GM23338 (cell line): ENCODE measurements at places on chromosomes 7 and 10. TPM values are rescaled to one million over a fixed set of nuclear protein-coding genes. Genes with fewer than 3 reads are reported as not detected.
A peak's percentile ranks its signal among the peaks of the same experiment; 100 is the strongest.

DNA sequence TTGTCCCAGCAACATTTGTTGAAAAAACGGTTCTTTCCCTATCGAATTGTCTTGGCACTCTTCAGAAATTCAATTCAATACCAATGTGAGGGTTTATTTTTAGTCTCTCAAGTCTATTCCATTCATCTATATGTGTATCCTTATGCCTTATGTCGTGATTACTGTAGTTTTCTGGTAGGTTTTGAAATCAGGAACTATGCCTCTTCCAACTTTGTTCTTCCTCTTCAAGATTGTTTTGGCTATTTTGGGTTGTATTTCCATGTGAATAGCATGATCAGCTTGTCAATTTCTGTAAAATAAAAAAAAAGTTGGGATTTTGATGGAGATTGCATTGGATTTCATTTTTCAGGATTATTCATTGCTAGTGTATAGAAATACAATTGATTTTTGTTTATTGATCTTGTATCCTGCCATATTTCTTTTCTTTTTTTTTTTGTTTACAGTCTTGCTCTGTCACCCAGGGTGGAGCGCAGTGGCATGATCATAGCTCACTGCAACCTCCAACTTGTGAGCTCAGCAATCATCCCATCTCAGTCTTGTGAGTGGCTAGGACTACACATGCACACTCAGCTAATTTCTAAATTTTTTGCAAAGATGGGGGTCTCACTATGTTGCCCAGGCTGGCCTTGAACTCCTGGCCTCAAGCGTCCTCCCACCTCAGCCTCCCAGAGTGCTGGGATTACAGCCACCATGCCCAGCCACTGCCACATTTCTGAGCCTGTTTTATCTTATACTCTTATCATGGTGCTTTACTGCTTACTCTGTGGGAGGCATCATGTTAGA, 46.2 kb upstream of the MKLN1 start:
- DNase-seq, result no peak

DNA sequence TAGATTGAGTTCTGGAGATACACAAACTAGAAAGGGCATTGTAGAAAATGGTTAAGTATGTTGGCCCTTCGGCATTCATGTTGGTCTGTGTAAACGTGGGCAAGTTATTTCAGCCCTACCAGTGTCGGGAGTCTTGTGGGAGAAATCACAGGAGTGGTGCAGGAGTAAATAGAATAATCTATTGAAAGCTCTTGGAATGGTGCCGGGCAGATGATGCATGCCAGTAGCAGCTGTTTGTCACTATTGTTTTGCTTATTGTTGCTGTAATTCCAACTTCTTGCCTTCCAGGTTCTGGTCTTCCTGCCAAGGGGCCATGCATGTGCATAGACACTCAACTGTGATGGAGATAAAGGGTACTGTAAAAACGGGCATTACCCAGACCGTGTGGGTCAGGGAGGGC, 259.4 kb downstream of the CAMK1D start:
- DNase-seq, result no peak

DNA sequence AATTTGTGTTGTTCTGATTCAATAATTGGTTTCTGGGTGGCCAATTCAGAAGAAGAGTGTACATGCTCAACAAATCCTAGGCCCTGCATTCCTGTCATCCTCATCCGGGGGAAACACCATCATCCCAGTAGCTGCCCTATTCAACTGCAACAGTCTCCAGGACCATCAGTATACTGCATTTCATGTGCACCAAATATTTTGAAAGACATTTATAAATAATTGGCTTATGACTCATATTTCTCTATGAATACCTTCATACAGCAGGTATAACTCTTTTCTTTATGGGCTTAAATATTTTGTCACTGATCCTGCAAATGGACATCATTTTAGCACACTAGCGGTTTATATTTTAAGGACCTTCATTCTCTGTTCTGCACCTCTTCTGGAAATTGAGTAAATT, 38.0 kb downstream of the CD36 start:
- no peak for DNase-seq

LUC7L2 gene
- 31.5 and 40.3 TPM in 2 replicates for polyA plus RNA-seq

CALML3 gene
- not detected in 2 replicates for polyA plus RNA-seq

DNA sequence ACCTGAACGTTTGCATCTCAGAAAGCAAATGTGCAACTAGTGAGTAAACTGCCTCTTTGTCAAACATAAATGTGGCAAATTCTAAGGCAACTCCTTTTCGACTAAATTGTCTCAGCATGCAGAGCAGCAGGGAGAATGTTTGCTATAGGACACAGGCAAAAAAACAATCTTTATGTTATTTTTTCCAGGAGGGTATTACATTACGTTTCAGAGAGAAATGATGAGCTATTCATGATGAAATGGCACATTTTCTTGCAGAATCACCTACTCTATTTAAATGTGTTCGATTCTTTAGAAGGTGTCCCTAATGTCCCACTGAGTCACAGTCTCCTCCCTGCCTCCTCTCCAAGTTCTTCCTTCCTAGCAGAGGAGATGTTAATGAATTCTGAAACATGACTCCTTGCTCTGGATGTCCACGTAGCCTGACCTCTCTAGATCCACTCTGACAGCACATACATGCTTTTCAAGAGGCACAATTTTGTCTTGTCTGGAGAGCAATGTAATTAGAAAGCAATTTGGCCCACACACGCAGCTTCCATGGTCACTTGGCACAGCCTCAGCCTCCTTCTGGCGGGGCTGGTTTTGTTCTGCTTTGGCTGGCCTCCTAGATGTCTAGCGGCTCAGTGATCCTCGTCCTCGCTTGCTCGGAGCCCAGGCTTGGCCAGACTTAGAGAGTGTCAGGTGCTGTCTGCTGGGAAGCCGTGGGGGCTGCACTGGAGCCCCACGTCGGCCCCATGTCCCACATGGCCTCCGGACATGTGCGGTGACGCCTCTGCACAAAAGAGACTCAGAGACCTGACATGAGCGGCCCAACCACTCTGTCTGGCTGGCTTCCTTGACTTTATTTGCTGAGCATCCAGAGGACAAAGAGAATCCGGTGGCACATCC, 125.7 kb upstream of the ZNF438 start:
- no peak for DNase-seq

RALA gene
- polyA plus RNA-seq, result 220 and 231 TPM in 2 replicates

GRCh38 chr7:112296432-112296831, 89.9 kb downstream of the ZNF277 start:
- no peak for DNase-seq

GRCh38 chr10:90917238-90917967, 3.5 kb downstream of the ANKRD1 start:
- no peak for DNase-seq

GRCh38 chr7:80584778-80585177, 53.7 kb upstream of the CD36 start:
- peak; percentile 16 for DNase-seq

MLXIPL gene
- 13.1 and 13.7 TPM in 2 replicates for polyA plus RNA-seq

EPDR1 gene
- 3.6 and 4.4 TPM in 2 replicates for polyA plus RNA-seq

GRCh38 chr10:108462005-108462404, 1297.5 kb upstream of the SORCS1 start:
- no peak for DNase-seq

- DNase-seq, result no peak
Measured at GRCh38 chr7:31099451-31100444, 47.6 kb downstream of the ADCYAP1R1 start.

GRCh38 chr10:110533149-110533548, 34.3 kb upstream of the SMC3 start:
- DNase-seq, result no peak

NRG3 gene
- polyA plus RNA-seq, result 1.9 TPM in 2 replicates

COBL gene
- 16.1 and 18.3 TPM in 2 replicates for polyA plus RNA-seq

SYT15 gene
- 0.83 and 1.5 TPM in 2 replicates for polyA plus RNA-seq

GRCh38 chr10:98916526-98917125, 319.0 kb downstream of the HPSE2 start:
- DNase-seq, result peak; percentile 5

DNA sequence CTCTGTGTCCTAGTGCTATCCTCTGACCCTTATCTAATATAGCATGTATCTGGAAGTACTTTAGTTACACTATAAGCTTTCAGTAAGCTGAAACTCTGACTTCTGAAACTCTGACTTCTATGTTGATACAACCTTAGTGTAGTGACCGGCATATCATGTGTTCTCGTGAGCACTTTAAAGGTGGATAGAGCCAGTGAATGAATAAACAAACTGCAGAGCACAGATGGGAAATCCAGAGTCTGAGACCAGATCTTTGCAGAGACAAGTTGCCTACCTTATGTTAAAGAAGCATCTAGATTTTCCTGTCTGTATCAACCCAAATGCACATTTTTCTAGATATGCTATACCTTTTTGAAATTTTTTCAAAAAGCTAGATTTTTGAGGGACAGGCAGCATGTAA, 3.5 kb downstream of the ACTA2 start:
- DNase-seq, result no peak

DNA sequence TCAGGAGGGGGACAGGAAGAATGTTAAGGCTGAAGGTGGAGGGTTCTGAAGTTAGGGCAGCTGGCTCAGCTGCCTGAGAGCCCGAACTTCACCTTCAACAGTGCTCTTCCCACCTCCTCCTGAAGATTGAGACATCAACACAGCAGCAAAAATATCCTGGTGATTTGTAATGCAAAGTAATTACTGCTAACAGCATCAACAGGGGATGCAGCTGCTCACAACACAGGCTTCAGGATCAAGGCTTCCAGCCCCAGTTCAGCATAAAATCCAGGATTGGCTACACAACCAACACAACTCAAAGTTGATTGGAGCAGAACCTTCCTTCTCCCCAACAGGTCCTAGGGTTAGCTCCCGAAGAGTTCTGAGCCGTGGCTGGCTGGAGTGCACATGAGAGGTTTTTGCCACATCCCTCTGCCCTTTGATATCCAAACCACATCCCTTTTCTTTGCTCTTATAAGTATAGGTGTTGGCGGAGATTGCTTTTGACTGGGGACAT, 242.4 kb downstream of the KIAA1217 start:
- DNase-seq, result peak; percentile 43

DNA sequence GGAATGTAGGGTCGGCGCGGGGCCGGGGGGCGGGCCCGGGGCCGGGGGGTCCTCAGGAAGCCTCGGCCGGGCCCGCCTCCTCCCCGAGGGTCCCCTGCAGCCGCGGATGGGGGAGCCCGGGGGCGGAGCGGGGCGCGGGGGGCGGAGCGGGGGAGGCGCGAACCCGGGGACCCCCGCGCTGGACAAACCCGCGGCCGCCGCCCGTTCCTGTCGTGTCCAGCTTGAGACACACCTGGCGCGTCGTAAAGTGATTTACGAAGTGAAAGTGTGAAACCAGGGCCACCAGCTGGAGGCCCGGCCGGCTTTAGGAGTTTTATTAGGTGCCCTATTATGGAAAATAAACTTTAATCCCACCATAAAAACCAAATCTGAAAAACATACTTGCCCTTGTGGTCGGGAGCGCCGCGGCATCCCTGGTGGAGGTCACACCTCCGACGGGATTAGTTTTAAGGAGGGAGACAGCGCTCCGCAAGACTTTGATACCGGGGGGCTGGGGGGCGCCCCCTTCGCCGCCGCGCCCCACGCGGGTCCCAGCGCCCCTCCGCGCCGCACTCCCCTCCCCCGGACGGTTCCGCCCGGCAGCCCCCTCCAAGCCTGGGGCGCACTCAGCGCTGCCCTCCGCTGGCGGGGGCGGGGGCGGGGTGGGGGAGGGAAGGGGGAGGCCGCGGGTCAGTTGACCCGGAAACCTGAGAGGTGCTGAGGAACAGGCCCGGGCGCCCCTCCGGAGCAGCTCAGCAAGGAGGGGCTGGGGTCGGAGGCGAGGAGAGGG, 10.3 kb downstream of the MNX1 start:
- peak; percentile 73 for DNase-seq

DNA sequence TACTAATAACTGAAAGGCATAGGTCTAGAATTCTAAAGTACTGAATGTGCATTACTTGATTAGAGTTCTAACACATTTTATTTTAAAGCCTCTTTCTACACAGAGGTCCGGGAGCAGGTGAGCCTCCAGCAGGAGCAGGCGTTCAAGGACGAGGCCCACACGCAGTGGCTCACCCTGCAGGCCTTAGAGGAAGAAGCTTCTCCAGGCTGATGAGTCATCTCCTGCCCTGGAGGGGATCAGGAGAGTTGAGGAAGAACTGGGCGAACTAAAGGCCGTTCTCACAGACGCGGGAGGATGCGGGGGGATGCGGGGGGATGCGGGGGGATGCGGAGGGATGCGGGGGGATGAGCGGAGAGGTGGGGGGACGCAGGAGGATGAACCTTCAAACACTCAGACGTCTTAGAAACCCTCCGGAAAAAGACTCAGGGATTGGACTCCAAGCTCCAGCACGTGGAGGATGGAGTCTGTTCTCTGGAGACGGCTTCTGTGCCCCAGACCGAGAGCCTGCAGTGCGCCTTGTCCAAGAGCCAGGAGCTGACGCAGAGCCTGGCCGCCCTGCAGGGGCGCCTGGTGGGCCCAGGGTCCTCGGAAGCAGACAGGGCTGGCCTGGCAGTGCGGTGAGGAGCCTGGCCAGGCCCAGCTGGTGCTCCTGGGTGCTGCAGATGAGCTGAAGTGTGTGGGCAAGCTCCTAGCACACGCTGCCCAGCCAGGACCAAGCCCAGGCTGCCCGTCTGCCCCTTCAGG, 433.7 kb upstream of the TPK1 start:
- no peak for DNase-seq

DNA sequence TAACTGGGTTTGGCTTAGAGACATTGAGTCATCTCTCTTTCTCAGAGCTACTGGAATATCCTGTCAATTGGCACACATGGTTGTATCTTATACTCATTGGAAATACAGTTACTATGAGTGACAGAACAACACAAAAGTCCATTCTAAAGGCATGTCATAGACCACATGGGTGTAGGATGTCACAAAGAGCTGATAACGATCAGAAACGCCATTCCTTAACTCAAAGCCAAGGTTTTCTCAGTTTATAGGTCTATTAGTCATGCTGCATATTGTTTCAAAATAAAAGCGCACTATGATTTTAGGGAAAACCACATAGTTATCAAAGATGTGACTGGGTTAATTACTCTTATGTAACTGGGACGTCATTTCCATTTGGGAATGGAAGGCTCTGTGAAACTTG, 147.2 kb upstream of the FAM171A1 start:
- no peak for DNase-seq

CHN2 gene
- 6.1 and 9.2 TPM in 2 replicates for polyA plus RNA-seq

AKR1C4 gene
- polyA plus RNA-seq, result not detected in 2 replicates

GRCh38 chr7:21580073-21580521, 37.3 kb downstream of the DNAH11 start:
- no peak for DNase-seq

GRCh38 chr10:35942057-35942456, 300.0 kb upstream of the FZD8 start:
- no peak for DNase-seq

DNA sequence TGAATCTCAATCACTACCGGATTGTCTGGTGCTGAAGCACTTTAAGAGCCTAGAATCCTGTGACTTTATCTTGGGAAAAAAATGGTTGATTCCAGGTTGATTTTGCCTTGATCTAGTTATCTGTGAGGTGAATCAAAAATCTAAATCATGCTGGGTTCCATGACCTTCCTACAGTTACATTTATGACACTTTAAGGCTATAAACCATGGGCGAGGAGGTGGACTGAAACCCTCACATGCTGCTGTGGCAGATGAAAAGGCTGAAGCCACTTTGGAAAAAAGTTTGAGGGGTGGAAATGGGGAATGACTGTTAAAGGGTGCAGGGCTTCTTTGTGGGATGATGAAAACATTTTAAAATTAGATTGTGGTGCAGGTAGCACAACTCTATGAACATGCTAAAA, 17.5 kb downstream of the SLC16A9 start:
- DNase-seq, result no peak

- no peak for DNase-seq
Measured at GRCh38 chr10:87721781-87722180, 62.1 kb downstream of the PAPSS2 start.

POT1 gene
- polyA plus RNA-seq, result 6.7 and 12.0 TPM in 2 replicates

MALRD1 gene
- polyA plus RNA-seq, result 1.3 and 1.9 TPM in 2 replicates

SMNDC1 gene
- polyA plus RNA-seq, result 41.9 and 45.1 TPM in 2 replicates
